Stomach (tissue), 19 donors: ENCODE measurements at places on chromosomes 3 and 15. TPM values are rescaled to one million over a fixed set of nuclear protein-coding genes. Genes with fewer than 3 reads are reported as not detected.

GRCh38 chr15:80970018-80970657 is 19.5 kb downstream of the MESD start:
- peaks cover 40% of the 10 kb centered on the region for H3K36me3 ChIP-seq
- H3K4me1 ChIP-seq: peaks cover 7% of the 10 kb centered on the region
- no peak overlapping the region for H3K27ac ChIP-seq
- no peaks in the 10 kb centered on the region for H3K27me3 ChIP-seq
- H3K4me3 ChIP-seq: no peak overlapping the region

Gene CACNA2D2
- total RNA-seq: 45.8 TPM

Gene IL5RA
- 0.92 TPM for total RNA-seq

DNA sequence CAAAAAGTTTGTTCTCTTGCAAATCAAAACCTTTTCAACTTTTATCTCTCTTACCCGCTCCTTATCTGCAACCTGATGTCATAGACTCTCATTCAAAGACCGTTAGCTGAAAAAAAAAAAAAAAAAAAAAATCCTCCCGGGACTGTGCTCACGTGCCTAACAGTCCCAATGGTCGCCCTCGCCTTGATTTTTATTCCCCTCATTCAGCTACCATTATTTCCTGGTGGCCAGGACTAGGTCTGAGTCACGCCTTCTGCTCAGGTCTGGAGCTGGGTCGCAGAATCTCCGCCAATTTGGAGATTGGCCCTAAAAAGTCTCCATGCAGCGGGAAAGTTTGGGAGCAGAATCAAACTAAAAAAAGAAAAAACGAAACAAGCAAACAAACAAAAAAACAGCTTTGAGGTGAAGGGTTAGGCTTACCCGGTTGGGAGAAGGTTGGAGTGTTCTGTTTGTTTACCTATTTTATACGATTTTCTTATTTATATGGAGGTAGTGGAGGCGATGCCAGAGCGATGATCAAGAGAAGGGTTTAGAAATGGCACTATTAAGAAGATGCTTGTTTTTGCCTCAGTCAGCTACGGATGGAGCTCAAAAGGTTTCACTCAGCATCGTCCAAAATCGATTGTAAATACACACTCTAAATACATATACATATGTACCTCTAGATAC is 51.1 kb downstream of the ZIC4 start:
- H3K27ac ChIP-seq: no peak overlapping the region
- H3K4me3 ChIP-seq: no peak overlapping the region
- H3K27me3 ChIP-seq: peaks cover 15% of the 10 kb centered on the region

GRCh38 chr15:57875347-57875746 is 168.8 kb downstream of the POLR2M start:
- H3K27ac ChIP-seq: no peak overlapping the region
- H3K4me1 ChIP-seq: no peaks in the 10 kb centered on the region
- no peak overlapping the region for H3K4me3 ChIP-seq
- H3K36me3 ChIP-seq: no peaks in the 10 kb centered on the region
- no peaks in the 10 kb centered on the region for H3K27me3 ChIP-seq

Gene KCNMB2
- not detected for total RNA-seq

- no peak for DNase-seq
- H3K27ac ChIP-seq: no peak overlapping the region
- H3K4me3 ChIP-seq: no peak overlapping the region
- H3K27me3 ChIP-seq: no peaks in the 10 kb centered on the region
- H3K4me1 ChIP-seq: no peaks in the 10 kb centered on the region
These were observed 8.7 kb upstream of the GPD1L start for GRCh38 chr3:32097768-32098167.

Gene AMOTL2
- 29.3 TPM for total RNA-seq

- H3K4me1 ChIP-seq: no peaks in the 10 kb centered on the region
- H3K36me3 ChIP-seq: no peaks in the 10 kb centered on the region
- no peak overlapping the region for H3K4me3 ChIP-seq
- no peak for DNase-seq
- no peaks in the 10 kb centered on the region for H3K27me3 ChIP-seq
These were observed 16.3 kb upstream of the BBX start for GRCh38 chr3:107506458-107506857.

GRCh38 chr3:187396661-187397060 is 28.5 kb downstream of the RTP4 start:
- no peak for DNase-seq
- H3K4me1 ChIP-seq: no peaks in the 10 kb centered on the region
- no peak overlapping the region for H3K4me3 ChIP-seq
- H3K36me3 ChIP-seq: no peaks in the 10 kb centered on the region

- peaks cover 14% of the 10 kb centered on the region for H3K4me1 ChIP-seq
- no peak within 1 kb of the TSS for H3K4me3 ChIP-seq
- H3K36me3 ChIP-seq: no peaks in the 10 kb centered on the region
- peak within 1 kb of the TSS; percentile 68 for H3K27ac ChIP-seq
These were observed at the start of gene NAALADL2 for GRCh38 chr3:174859114-174859735. TSS of gene NAALADL2 (plus strand) at chr3:174859334.

Gene MAPKBP1
- 39.7 TPM for total RNA-seq

DNA sequence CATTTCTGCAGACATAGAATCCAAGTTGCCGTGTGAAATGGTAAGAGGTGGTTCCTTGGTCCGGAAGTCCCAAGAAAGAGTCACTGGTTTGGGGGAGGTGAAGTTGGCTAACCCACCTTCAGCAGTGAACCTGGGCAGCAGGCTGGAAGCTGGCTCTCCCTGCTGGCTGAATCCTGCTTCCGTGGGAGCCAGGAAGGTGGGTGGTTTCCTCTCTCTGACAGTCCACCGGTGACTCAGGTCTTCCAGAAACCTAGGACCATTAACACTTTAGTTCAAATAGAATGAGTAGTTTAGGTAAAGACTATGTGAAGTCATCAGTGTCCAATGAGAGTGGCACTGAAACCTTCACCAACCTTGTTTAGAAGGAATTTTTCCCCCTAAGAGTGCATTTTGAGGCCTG is 87.4 kb upstream of the CACNA2D3 start:
- DNase-seq: no peak
- no peaks in the 10 kb centered on the region for H3K36me3 ChIP-seq
- H3K4me1 ChIP-seq: no peaks in the 10 kb centered on the region
- no peak overlapping the region for H3K4me3 ChIP-seq
- H3K27me3 ChIP-seq: no peaks in the 10 kb centered on the region

GRCh38 chr15:69958496-69959084 is 139.1 kb downstream of the TLE3 start:
- H3K4me1 ChIP-seq: no peaks in the 10 kb centered on the region
- H3K27me3 ChIP-seq: peaks cover 15% of the 10 kb centered on the region
